Tibial artery (tissue), 4 donors: ENCODE measurements at places on chromosomes 5 and 9.

DNA sequence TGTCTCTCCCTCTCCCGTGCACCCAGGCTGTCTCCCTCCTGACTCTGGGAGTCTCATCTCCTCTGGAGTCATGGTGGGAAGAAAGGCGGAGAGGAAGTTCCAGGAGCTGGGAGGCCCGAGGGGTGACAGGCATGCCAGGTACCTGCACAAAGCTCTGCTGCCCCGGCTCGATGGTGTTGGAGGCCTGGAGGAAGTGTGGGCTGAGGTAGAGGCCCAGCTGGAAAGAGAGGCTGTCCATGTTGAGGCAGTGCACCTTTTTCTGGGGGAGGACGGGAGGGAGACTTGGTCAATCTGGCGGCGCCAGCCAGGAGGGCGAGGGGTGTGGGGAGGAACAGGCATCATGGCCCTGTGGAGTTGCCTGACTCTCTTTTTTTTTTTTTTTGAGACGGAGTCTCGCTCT lies 15.9 kb downstream of the FPGS start:
- peaks cover 15% of the 10 kb centered on the region for H3K36me3 ChIP-seq
- no peak for DNase-seq
- H3K4me3 ChIP-seq, result no peak overlapping the region
- H3K27ac ChIP-seq, result no peak overlapping the region
- H3K27me3 ChIP-seq, result no peaks in the 10 kb centered on the region

- no peak overlapping the region for H3K4me3 ChIP-seq
- H3K27ac ChIP-seq, result no peak overlapping the region
- peaks cover 54% of the 10 kb centered on the region for H3K36me3 ChIP-seq
These were observed 5.2 kb upstream of the DPH7 start for GRCh38 chr9:137583957-137584356.

DNA sequence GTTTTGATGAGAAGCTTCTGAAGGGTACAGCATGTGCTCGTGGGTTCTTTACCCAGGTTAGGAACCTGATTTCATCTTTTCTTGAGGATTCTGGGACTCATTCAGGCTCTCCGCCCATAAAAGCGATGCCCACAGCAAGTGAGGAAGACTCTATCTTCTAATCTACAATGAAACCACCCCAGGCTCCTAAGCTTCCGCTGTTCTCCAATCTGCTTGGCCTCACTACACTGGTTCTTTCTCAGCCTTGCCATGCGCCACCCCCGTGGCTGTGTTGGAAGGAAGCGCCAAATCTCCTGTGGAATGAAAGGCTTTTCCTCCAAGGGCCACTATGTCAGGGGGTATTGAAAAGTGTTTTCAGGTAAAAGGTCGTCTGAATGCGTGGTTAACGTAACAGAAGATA lies 135.6 kb downstream of the MYO10 start:
- H3K27ac ChIP-seq, result no peak overlapping the region
- H3K36me3 ChIP-seq, result no peaks in the 10 kb centered on the region
- H3K27me3 ChIP-seq, result no peaks in the 10 kb centered on the region
- H3K4me3 ChIP-seq, result no peak overlapping the region
- H3K4me1 ChIP-seq, result no peaks in the 10 kb centered on the region
- no peak for DNase-seq

DNA sequence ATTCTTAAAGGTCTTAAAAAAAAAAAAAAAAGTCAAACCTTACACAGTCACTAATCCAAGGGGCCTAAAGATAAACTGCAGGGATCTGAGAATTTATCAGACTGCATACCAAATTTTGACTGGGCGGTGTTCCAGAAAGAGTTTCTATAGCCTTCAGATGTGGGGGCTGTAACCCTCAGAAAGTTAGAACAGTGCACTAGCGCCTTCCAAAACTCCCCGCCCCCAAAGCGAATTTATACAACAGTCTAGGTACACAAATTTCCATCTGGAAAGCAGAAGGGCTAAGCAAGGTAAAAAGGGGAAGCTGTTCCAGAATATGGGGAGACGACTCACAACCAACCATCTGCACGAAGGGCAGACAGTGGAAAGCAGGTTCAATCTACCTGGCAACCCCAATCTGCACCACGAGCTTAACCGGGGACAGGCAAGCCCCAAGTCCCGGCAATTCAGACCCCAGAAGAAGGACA lies 813 bp downstream of the ERMP1 start:
- H3K4me1 ChIP-seq, result no peaks in the 10 kb centered on the region
- H3K27me3 ChIP-seq, result no peaks in the 10 kb centered on the region
- no peak for DNase-seq
- H3K36me3 ChIP-seq, result no peaks in the 10 kb centered on the region

GRCh38 chr5:111069839-111070238 lies 1.7 kb upstream of the TSLP start:
- no peak overlapping the region for H3K27ac ChIP-seq
- no peaks in the 10 kb centered on the region for H3K36me3 ChIP-seq
- H3K27me3 ChIP-seq, result no peaks in the 10 kb centered on the region
- peaks cover 26% of the 10 kb centered on the region for H3K4me1 ChIP-seq

DNA sequence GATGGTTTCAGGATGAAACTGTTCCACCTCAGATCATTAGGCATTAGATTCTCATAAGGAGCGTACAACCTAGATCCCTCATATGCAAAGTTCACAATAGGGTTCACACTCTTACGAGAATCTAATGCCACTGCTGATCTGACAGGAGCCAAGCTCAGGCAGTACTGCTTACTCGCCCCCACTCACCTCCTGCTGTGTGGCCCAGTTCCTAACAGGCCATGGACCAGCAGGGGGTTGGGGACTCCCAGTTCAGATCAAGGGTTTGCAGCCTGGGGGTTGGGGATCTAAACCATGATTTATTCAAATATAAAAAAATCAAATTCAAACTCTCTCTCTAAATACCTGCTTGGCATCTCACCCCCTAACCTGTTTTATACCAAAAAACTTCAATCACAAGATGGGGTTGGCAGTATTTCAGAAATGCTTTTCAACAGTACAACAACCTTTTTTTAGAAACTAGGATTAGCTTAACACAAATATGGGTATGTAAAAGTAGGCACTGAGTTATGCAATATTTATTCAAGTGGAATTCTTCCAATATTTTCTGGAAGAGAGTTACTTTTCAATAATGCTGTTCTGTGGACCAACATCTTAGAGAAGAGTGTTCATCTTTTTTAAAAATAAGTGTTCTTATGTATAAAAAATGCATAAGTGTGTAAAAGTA lies 30.1 kb upstream of the SLC12A2 start:
- no peaks in the 10 kb centered on the region for H3K36me3 ChIP-seq
- H3K4me1 ChIP-seq, result peaks cover 9% of the 10 kb centered on the region
- H3K27me3 ChIP-seq, result no peaks in the 10 kb centered on the region
